ENCODE measurements at places on chromosomes 6 and 20.
A peak's percentile ranks its signal among the peaks of the same experiment; 100 is the strongest.

DNA sequence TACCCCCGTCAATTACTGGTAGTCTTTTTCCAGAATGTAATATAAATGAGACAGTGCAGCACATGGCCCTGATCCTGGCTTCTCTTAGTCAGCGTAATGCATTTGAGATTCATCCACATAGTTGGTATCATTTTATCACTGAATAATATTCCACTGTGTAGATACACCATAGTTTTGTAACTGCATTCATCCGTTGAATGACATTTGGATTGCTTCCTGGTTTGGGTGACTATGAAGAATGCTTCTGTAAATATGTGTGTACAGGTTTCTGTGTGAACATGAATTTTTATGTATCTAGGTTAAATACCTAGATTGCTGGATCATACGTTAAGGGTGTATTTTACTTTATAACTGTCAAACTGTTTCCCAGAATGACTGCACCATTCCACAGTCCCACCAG, 62.6 kb upstream of the STMND1 start:
- DNase-seq: no peak

DNA sequence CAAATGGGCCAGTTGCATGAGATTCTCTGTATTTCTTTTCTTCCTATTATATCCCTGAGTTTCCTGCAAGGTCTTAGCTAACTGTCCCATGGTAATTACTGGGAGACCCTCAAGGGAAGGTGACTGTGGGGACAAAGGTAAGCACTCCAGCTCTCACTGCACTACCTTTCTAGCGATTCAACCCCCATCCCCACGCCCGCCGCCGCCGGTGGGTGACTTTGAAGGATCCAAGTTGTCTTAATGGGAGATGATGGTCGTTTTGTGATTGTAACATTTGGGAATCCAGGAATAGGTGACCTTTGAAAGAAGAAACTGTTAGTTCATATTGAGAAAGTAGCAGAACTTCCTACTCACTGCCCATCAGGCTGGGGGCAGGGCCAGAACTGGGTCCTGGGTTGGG, 265.5 kb downstream of the LRFN2 start:
- DNase-seq: no peak

GRCh38 chr6:150902142-150902776, 36.8 kb downstream of the MTHFD1L start:
- no peak for DNase-seq

DNA sequence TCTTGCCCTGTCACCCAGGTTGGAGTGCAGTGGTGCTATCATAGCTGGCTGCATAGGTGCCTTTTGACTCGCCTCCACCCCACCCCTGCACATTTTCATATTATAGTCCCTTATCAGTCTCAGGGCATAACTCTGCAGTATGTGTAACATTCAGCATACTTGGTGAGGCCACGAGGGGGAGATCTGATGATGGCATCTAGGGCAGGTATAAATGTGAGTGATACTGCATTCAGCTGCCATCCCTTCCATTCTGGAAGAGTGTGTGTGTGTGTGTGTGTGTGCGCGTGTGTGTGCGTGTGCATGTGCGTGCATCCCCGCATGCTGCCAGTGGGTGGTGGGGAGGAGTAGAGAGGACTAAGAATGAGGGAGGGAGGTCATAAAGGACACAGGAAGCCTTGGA, 81.4 kb downstream of the JARID2 start:
- DNase-seq: peak; percentile 43

DNA sequence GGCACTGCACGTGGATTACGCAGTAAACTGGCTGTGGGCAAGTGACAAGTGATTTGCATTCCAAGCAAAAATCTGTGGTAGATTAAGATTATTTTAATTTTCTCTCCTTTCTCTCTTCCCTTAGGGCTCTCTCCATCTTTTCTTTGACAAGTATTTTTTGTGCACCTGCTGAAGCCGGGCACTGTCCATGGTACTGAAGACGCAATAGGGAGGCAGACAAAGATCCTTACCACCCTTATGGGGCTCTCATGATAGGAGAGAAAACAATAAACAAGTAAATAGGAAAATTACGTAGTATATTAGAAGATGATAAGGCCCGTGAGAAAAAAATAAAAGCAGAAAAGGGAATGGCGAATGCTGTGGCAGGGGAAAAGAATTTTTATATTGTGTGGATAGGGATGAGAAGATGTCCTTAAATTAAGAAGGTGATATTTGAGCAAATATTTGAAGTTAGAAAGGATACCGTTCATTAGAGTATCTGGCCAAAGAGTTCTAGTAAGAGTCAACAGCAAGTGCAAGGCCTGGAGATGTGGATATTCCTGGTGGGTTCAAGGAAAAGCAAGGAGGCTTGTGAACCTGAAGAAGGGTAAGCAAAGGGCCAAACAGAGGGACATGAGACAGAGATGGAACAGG, 146.0 kb downstream of the LAMP5 start:
- no peak for DNase-seq

DNA sequence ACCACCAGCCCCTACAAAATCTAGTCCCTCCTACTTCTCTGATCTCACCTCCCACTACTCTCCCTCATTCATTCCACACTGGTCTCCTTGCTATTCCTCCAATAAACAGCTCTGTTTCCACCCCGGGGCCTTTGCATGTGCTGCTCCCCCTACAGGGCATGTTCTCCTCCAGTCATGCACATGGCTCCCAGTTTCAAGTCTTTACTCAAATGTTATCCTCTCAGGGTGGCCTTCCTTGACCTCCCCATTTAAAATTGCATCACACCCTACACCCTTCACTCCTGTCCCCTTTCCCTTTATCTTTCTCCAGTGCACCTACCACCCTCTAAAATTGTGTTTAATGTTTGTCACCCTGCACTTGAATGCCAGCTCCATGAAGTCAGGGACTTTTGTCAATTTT, 174.5 kb downstream of the MRPL14 start:
- DNase-seq: peak; percentile 3

DNA sequence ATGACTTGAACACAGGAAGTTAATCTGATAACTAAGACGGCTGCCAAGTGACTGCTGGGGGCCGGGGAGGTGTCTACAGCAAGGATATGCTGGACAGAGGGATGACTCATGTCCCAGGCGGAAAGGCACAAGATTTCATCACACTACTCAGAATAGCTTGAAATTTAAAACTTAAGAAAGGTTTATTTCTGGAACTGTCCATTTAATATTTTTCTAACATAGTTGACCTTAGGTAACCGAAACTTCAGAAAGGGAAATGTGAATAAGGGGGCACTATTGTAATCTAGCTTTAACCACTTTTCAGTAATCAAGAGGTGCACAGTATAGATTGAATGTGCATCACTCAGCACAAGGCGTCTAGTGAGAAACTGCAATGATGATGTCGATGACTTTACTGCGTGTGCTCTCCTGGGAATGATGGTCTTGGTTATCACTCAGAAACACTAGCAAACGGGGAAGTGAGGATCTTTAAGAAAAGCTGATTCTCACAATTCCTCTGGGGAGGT, 171.5 kb downstream of the QKI start:
- no peak for DNase-seq

GRCh38 chr6:107744927-107745326, 79.2 kb downstream of the SCML4 start:
- DNase-seq: no peak

DNA sequence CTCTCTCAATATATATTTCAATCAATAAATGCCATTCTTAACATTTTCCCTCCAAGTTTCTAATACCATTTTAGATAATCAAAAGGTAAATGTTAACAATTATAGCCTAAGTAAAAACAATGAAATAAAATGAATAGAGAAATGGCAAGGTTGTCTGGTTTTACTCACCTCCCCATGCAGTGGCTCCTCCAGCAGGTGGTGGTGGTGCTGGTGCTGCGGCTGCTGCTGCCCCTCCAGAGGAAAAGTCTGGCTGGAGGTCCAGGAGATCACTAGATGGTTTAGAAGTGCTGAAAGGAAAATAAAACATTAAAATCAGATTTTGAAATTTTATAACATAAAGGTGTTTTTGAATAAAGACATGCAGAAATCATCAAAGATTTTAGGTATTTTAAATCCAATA, 93.2 kb downstream of the PRSS35 start:
- DNase-seq: no peak

DNA sequence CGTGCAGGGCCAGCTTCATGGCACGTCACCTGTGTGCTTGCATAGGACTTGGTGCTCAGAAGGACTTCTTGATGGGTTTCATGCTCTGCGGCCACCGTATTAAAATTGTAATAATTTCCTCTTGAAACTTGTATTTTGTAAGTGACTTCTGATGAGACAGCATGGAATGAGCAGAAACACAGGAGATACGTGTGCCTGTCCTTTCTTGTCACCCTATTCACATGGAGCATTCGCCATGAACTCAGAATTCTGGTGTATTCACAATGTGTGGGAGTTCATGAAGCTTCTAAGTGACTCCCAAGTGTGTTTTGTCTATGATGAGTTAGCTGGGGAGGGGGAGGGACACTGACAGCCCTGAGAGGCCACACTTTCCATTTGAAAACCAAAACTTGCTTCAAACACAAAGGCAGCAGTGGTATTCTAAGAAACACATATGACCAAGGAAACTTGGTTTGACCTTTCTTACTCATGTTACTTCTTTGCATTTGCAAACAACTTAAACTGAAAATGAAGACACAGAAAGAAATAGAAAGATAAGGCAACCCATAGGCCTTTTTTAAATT, 92.1 kb upstream of the NEDD9 start:
- no peak for DNase-seq

- DNase-seq: peak; percentile 65
These were observed 29.7 kb downstream of the RREB1 start for GRCh38 chr6:7137335-7138045.

DNA sequence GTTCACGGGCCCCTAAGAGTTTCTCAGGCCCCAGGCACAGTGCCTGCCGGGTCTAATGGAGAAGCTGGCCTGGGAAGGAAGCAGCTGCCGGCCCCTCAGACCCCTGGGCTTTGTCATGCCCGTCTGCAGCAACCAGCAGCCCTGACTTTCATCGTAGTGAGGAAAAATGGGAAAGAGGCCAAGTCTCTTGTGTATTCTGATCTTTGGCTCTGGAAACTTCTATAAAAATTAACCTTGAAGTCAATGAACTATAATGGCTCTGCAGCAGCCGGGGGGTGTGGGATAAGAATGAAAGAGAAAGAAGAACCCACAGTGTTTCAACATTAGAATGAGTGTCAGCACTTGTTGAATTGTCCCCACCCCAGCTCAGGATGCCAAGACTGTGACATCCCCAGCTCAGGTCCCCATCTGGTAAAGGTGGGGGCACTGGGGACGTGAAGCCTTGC, 12.9 kb downstream of the TGM2 start:
- no peak for DNase-seq

GRCh38 chr20:38604873-38605303, 3.3 kb downstream of the ARHGAP40 start:
- no peak for DNase-seq

GRCh38 chr6:64230530-64230929, 594.9 kb downstream of the PHF3 start:
- DNase-seq: no peak

DNA sequence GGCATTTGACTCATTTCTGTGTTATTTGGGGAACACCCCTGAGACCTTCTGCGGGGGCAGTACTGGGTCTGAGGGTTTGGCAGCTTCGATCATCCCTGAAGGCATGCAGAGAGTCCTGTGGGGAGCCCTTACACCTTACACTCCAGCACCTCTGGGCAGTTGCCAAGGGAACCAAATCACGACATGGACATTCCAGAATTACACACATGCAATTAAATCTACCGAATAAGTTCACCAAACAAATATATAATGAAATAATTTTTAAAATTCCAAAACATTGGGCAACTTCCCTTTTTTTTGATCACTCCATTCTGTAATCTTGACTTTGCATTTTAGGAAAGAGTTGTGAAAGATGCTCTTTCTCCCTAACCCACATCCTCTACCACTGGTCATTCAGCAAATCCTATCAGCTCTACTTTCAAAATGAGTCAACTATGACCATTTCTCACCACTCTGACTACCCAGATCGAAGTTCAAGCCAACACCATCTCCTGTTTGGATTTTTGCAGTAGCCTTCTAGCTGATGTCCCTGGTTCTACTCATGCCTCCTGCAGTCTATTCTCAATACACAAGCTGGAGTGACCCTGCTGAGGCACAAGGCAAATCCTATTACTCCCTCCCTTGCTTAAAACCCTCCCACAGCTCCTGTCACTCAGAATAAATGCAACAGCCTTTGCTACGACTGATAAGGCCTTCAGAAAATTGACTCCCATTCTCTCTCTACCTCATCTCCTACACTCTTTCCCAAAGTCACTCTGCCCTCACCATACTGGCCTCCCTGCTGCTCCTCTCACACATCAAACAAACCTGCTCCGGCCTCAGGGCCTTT, 533.3 kb downstream of the HACE1 start:
- DNase-seq: no peak

GRCh38 chr6:16230953-16231352, 7.4 kb upstream of the GMPR start:
- no peak for DNase-seq

- no peak for DNase-seq
These were observed 136.3 kb upstream of the DUSP22 start for GRCh38 chr6:156010-156409.

- DNase-seq: no peak
These were observed 207.3 kb upstream of the FLRT3 start for GRCh38 chr20:14544688-14545087.

DNA sequence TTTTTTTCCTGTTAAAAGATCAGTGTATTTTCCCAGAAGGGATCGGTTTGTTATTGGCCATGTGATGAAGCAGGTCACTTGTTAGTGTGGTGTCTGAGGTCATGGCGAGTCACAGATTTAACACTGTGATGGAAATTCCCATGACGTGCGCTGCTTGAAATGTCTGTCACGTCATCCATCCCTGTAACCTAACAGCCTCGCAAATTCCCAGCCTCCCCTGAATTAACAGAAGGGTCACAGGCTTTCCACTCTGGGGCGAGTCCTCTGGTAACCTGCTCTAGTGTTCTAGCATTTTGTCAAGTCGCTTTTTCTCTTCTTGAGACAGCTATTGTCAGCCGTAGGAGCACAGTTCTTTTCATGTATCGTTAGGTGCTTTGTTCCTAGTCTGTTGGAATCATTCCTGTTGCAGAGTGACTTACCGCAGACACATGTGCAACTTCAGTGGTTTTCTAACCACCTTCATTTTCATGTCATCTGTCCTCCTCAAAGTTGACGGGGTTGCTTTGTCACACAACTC, 137.2 kb downstream of the MAP3K4 start:
- peak; percentile 27 for DNase-seq

- no peak for DNase-seq
These were observed 20.9 kb upstream of the SHLD1 start for GRCh38 chr20:5729348-5729747.

DNA sequence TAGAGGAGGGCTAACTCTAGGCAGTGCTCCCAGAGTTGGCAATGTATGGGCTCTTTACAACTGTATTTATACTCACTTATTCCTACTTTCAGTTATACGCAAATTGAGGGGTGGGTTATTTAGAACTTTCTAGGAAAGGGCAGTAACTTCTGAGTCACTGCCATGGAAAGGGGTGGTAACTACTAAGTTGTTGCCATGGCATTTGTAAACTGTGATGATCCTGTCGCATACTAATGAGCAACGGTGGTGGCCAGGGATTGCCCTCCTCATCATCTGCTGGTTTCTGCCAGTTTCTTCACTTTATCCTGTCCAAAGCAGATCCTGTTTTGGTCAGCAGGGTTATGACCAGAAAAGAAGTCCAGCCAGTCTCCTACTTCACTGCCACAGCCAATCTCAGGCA, 95.5 kb upstream of the PTPRT start:
- DNase-seq: no peak

Measured in CD4-positive, alpha-beta T cell treated with Interleukin-21 for 1 hour (primary cell).